ENCODE measurements at places on chromosomes 16 and 17. TPM values are rescaled to one million over a fixed set of nuclear protein-coding genes. Genes with fewer than 3 reads are reported as not detected.

Gene NPIPB5
- total RNA-seq: 187 TPM

DNA sequence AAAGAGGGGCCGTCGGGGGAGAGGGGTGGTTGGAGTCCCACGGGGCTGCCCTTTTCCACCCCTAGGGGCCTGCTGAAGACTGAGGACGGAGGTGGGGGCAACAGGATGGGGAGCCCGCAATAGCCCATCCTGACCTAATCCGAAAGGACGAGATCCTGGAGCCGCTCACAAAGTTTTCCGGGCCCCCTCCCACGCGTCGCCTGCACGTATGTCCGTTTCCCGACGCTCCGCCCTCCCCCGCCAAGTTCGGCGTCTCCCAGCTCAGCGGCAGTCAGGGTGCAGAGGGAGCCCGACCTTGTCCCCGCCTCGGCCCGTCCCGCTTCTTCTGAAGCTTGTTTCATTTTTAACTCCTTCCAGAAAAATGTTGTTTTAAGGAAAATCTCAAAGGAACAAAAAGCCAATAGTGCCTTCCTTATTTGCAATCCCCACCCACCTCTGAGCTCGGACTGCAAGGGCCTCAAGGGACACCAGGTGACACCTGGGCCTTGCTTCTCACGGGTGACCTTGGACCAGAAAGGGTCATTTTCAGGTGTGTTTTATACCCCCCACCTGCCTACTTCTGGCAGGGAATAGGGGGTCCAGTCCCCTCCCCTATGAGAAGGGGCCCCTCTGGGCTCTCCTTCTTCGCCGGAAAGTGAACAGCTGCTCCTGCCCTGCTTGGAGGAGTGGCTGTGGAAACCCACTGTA is 3.4 kb upstream of the ZNF423 start:
- peak; percentile 31 for DNase-seq
- H3K27me3 ChIP-seq: peaks cover 23% of the 10 kb centered on the region
- H3K36me3 ChIP-seq: no peaks in the 10 kb centered on the region
- no peak overlapping the region for H3K27ac ChIP-seq
- H3K4me3 ChIP-seq: peak overlapping the region; percentile 23

DNA sequence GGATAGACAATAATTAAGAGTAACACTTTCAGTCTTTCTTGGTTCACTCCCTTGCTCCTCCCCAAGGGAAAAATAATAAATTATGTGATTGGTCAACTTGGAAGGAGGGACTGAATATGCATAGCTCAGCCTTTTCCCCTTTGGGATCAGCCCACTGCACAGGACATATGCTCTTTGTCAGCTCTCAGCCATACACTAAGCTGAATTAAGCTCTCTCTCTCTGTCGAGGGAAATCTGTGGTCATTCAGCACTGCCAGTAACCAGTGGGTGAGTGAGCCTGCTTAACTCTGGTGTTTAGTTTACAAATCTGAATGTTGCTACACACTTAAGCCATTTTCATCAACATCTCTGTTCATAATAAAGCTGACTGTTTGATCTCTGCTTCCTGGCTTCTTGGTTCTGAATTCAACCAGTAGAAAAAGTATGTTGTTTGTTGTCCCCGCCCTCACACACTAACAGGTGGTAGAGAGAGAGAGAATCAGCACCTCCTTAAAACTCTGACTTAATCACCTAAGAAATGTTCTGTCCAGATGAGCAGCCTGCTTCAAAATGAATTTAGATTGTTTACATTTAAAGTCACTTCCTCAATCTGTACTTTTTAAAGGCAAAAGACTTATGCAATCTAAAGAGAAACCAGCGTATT is 102.3 kb upstream of the C17orf78 start:
- H3K4me1 ChIP-seq: no peaks in the 10 kb centered on the region
- peaks cover 48% of the 10 kb centered on the region for H3K36me3 ChIP-seq
- H3K27ac ChIP-seq: no peak overlapping the region
- DNase-seq: no peak
- H3K27me3 ChIP-seq: no peaks in the 10 kb centered on the region

Gene CPNE7
- 17.3 TPM for total RNA-seq

GRCh38 chr16:56683424-56684172 is 1.3 kb downstream of the MT1X start:
- no peak for DNase-seq
- peak overlapping the region; percentile 89 for H3K4me3 ChIP-seq

Gene ZACN
- total RNA-seq: 4.8 TPM

GRCh38 chr17:17723354-17724261 is 42.4 kb downstream of the RAI1 start:
- H3K36me3 ChIP-seq: peaks cover 2% of the 10 kb centered on the region
- H3K4me3 ChIP-seq: peak overlapping the region; percentile 73
- peak; percentile 64 for DNase-seq
- H3K27ac ChIP-seq: peak overlapping the region; percentile 19
- peaks cover 40% of the 10 kb centered on the region for H3K4me1 ChIP-seq
- peaks cover 24% of the 10 kb centered on the region for H3K27me3 ChIP-seq

- H3K4me1 ChIP-seq: no peaks in the 10 kb centered on the region
- H3K27me3 ChIP-seq: no peaks in the 10 kb centered on the region
- H3K27ac ChIP-seq: no peak overlapping the region
- no peak overlapping the region for H3K4me3 ChIP-seq
- DNase-seq: no peak
Observed at GRCh38 chr16:52597073-52597771, 50.3 kb upstream of the TOX3 start.

DNA sequence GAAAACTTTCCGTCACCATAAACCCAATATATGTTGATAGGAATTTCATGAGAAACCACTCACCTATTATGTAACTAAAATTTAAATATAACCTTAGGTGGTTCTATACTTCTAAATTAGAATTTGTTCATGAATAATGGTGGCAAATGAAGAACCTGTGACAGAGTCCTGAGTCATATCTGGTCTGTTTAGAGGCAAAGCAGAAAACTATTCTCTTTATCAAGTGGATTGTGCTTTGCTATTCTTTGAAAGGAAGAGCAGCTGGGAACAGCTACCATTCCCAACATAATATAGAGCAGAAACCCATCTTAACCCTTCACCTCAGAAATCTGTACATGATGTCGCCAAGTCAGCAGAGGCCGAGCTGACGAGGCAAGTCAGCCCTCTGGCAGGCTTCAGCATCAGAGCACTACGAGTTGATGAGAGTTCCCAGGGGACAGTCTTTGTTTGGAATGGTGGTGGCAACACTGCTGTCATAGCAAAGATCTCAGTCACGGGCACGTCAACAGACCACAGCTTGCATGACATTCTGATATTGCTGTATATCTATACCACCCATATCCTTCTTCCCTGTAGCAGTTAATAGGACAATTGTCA is 631.9 kb upstream of the CA10 start:
- no peak overlapping the region for H3K27ac ChIP-seq
- no peak for DNase-seq
- no peaks in the 10 kb centered on the region for H3K27me3 ChIP-seq
- H3K36me3 ChIP-seq: no peaks in the 10 kb centered on the region

DNA sequence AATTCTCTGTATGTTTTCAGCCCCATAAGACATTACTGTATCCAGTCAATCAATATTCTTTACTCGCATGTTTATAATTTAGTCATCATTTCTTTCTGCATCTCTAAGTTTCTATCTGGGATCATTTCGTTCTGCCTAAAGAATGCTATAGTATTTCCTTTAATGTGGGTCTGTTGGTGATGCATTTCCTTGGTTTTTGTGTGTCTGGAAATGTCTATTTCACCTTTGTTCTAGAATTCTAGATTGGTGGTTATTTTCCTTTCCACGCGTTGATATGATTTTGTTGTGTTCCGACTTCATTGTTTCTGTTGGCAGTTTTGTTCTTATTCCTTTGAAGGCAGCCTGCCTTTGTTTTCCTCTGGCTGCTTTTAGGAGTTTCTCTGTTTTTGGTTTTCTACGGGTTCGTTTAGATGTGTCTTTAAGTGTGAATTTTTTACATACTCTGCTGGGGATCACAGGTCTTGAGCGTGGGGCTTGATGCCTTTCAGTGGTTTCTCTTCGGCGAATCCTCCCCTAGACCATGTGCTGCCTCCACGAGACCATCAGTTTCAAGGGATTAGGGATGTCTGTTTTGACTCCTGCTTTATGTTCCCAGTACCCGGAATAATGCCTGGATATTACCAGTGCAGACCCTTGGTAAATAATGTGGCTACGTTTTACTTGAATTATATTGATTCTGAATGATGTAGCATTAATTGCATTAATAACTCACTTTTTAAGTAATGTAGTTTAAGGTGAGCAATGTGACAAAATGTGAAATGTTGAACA is 23.5 kb downstream of the POLR3E start:
- H3K36me3 ChIP-seq: peaks cover 36% of the 10 kb centered on the region
- peak overlapping the region; percentile 60 for H3K27ac ChIP-seq
- no peak overlapping the region for H3K4me3 ChIP-seq
- H3K4me1 ChIP-seq: peaks cover 4% of the 10 kb centered on the region

DNA sequence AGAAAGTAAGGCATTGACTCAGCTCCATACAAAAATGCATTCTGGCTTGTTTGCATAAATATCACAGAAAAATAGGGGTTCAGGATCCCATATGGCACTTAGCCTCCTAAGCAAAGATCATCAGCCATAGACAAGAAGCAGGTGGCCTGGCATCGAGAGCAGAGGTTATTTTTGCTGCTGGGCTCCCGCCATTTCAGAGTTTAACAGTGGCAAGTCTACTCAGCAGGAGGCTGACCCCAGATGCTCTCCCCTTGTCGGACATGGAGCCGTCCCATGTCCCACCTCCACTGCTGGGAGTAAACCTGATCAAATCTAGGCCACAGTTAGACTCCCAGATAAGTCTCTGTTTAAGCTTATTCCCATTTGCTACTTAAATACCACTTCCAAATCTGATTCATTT is 269.1 kb downstream of the FTO start:
- H3K27ac ChIP-seq: no peak overlapping the region
- no peaks in the 10 kb centered on the region for H3K4me1 ChIP-seq
- no peaks in the 10 kb centered on the region for H3K27me3 ChIP-seq
- H3K4me3 ChIP-seq: no peak overlapping the region
- no peaks in the 10 kb centered on the region for H3K36me3 ChIP-seq

- peaks cover 33% of the 10 kb centered on the region for H3K4me1 ChIP-seq
- H3K4me3 ChIP-seq: no peak overlapping the region
- H3K27ac ChIP-seq: no peak overlapping the region
- peaks cover 27% of the 10 kb centered on the region for H3K36me3 ChIP-seq
Observed at GRCh38 chr17:46061435-46061834, 62.4 kb downstream of the STH start.

Gene SLFN14
- not detected for total RNA-seq

DNA sequence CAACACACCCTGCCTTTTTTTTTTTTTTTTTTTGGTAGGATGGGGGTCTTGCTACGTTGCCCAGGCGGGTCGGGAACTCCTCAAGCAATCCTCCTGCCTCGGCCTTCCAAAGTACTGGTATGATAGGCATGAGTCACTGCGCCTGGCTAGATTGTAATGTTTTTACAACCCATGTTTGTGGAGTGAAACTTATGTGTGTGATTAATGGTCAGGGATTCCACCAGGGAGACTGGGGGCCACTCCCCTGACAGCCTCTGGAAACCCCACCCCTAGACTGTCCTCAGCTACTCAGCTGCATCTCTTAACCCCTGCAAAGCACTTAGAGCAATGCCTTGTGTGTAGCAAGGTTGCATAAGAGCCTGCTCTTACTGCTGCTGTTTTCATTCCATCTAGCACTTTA is 220.5 kb downstream of the PARN start:
- peaks cover 2% of the 10 kb centered on the region for H3K4me1 ChIP-seq
- no peak overlapping the region for H3K4me3 ChIP-seq
- no peaks in the 10 kb centered on the region for H3K27me3 ChIP-seq
- no peak overlapping the region for H3K27ac ChIP-seq

- no peaks in the 10 kb centered on the region for H3K27me3 ChIP-seq
- no peak for DNase-seq
- H3K4me1 ChIP-seq: peaks cover 34% of the 10 kb centered on the region
- H3K27ac ChIP-seq: no peak overlapping the region
Observed at GRCh38 chr17:2455956-2456355, 55.1 kb upstream of the MNT start.

- peak overlapping the region; percentile 95 for H3K27ac ChIP-seq
- H3K4me3 ChIP-seq: peak overlapping the region; percentile 29
- H3K4me1 ChIP-seq: peaks cover 80% of the 10 kb centered on the region
- no peaks in the 10 kb centered on the region for H3K27me3 ChIP-seq
Observed at GRCh38 chr17:80780381-80781198, 211.1 kb upstream of the CHMP6 start.

DNA sequence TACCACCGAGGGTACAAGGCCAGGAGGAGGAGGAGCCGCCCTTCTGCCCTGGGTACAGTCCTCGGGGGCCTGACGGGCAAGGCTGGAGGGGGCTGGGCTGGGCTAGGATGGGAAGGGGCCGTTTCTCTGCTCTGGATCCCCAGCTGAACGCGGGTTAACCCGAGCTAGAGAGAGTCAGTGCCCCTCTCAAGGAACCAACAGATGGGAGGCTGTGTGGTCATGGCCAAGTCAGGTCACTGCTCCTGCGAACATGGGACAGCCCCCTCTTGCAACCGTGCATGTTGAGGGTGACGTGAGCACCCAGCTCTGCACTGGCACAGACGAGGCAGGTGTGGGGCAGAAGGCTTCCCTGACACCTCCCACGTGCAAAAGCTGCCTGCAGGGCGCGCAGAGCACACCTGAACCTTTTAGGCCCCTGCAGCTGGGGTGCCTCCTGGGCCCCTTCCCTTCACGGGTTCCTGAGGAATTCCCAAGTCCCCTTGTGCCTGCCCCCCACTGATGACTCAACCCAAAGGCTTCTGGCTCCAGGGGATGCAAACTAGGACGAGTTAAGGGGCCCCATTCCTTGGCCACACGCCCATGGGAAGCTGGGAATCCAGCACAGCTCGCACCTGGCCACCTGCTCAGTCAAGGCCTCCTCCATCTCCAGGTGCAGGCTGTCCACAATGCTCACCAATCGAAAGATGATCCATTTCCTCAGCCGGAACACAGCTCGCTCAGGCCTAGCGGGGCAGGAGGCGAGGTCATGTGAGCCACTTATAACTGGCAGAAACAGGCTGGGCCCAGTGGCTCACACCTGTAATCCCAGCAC is 6.3 kb downstream of the MYBBP1A start:
- peaks cover 34% of the 10 kb centered on the region for H3K36me3 ChIP-seq
- no peak overlapping the region for H3K27ac ChIP-seq
- no peak for DNase-seq
- no peaks in the 10 kb centered on the region for H3K27me3 ChIP-seq
- peaks cover 7% of the 10 kb centered on the region for H3K4me1 ChIP-seq

Gene NMT1
- 170 TPM for total RNA-seq

DNA sequence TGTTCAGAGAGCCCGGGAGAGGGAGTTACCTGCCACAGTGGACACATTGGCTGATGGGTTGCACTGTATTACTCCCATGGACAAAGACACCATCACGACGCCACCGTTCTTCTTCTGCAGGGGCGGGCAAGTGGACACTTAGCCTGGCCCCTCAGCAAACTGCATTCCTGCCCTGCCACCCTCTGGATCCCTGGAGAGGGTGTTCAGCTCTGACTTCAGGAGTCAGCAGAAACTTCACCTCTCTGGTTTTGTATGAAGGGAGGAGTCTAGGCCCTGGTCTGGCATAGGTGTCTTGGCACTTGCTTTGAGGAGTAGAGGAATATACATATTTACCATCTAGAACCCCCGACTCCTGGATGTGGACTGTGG is 9.3 kb downstream of the DPEP2 start:
- no peaks in the 10 kb centered on the region for H3K27me3 ChIP-seq
- peak overlapping the region; percentile 47 for H3K27ac ChIP-seq
- DNase-seq: no peak
- no peak overlapping the region for H3K4me3 ChIP-seq

All from activated CD4-positive, alpha-beta T cell treated with anti-CD3 and anti-CD28 coated beads for 36 hours (primary cell).